ENCODE measurements at places on chromosomes 7 and 10.

DNA sequence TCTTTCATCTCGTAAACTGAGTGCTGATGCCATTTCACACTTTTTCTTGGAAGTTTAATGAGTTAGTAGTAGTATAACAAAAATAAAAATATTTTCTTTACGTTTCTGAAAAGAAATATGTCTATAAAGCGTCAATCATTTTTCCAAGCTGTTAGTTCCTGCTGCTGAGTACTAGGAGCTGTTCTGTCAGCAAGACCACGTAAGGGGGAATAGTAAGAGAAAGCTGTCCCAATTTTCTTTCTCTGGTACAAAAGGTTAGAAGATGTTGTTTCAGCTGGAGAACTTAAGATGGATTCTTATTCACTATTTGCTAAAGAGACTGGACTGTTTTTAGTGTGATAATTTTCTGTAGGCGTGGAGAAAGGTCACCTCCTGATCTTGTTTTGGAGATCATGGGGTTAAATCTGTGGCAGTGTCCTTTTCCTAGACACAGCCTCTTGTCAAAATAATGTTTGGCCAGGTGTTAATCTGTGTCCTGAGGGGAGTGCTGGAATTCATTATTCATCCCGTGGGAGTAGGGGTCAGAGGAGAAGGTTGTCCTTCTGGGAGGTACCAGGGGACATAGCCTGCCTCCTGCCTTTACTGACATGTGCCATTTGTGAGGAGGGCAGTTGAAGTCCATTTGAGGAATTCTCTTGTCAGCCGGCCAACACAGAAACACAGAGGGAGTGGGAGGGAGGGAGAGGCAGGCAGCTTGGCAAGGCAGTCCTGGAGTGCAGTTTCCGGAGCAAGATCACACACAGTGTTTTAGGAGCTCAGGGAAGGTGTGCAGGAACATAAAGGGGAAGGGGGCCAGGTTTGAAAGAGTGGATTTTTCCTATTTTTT lies 368.7 kb downstream of the AUTS2 start:
- no peak for DNase-seq

- DNase-seq, result no peak
Measured at GRCh38 chr10:96261930-96262329, 9.4 kb downstream of the BLNK start.

- no peak for DNase-seq
Measured at GRCh38 chr7:74254858-74255379, 720 bp upstream of the RFC2 start.

DNA sequence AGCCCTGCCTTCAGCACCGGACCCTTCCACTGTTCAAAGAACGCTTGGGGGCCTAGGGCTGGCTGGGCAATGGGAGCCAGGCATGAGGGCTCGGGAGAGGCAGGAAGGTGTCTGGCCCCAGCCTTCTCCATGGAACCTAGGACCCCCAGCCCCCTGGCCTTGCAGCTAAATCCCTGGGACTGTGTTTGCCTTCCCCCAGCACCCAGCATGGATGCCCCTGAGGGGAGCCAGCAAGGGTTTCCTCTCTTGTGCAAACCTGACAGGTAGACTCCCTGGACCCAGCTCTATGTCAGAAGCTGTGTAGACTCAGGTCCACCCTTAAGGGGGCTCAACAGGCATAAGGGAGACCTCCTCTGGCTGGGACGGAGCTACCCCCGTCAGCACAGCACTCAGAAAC lies 288.0 kb downstream of the GRID1 start:
- no peak for DNase-seq

DNA sequence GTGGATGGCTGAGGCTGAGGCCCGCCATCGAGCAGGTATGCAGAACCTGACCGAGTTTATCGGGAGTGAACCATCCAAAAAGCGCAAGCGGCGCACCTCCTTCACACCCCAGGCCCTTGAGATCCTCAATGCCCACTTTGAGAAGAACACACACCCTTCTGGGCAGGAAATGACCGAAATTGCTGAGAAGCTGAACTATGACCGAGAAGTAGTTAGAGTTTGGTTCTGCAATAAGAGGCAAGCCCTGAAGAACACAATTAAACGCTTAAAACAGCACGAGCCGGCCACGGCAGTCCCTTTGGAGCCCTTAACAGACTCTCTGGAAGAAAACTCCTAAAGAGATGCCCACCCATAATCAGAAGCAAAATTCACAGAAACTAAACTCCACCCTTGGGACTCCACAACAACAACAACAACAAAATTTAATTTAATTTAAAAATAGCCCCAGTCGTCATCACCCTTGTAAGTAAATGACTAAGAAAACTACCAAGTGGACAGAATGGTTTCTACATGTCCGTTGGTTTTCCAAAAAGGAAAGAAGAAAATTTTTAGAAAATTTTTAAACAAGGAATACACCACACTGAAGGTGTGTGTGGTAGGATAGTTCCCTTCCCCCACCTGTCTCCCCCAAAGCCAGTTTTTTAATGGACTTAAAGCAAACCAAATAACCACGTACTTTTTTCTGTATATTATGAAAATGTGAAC lies 101.7 kb upstream of the YAE1 start:
- DNase-seq, result no peak
